Heart right ventricle (tissue), 16 donors: ENCODE measurements at places on chromosomes 5 and 9. TPM values are rescaled to one million over a fixed set of nuclear protein-coding genes. Genes with fewer than 3 reads are reported as not detected.

The ANKRD31 gene
- total RNA-seq, result 0.05 TPM

The MAMDC2 gene
- 11.8 TPM for total RNA-seq

GRCh38 chr5:57117596-57117995, 56.3 kb upstream of the GPBP1 start:
- DNase-seq, result no peak
- H3K27ac ChIP-seq, result no peak overlapping the region
- H3K27me3 ChIP-seq, result no peaks in the 10 kb centered on the region
- H3K4me3 ChIP-seq, result no peak overlapping the region
- no peaks in the 10 kb centered on the region for H3K36me3 ChIP-seq

- no peaks in the 10 kb centered on the region for H3K4me1 ChIP-seq
- H3K27me3 ChIP-seq, result no peaks in the 10 kb centered on the region
- no peak overlapping the region for H3K4me3 ChIP-seq
- no peak for DNase-seq
Observed at GRCh38 chr5:18091142-18091541, 456.9 kb downstream of the TAF11L14 start.

GRCh38 chr5:14665101-14665822, 744 bp downstream of the OTULIN start:
- peak overlapping the region; percentile 64 for H3K4me3 ChIP-seq
- no peaks in the 10 kb centered on the region for H3K36me3 ChIP-seq
- no peaks in the 10 kb centered on the region for H3K27me3 ChIP-seq
- peak; percentile 30 for DNase-seq
- H3K27ac ChIP-seq, result peak overlapping the region; percentile 86

- H3K4me1 ChIP-seq, result no peaks in the 10 kb centered on the region
- no peak overlapping the region for H3K4me3 ChIP-seq
- no peak for DNase-seq
- no peak overlapping the region for H3K27ac ChIP-seq
Observed at GRCh38 chr9:22111954-22112247, 102.8 kb upstream of the CDKN2B start.

- H3K36me3 ChIP-seq, result no peaks in the 10 kb centered on the region
- H3K4me3 ChIP-seq, result no peak overlapping the region
- no peak for DNase-seq
Observed at GRCh38 chr9:108003526-108003925, 514.0 kb upstream of the KLF4 start.

- H3K4me1 ChIP-seq, result no peaks in the 10 kb centered on the region
- no peaks in the 10 kb centered on the region for H3K27me3 ChIP-seq
- no peak overlapping the region for H3K4me3 ChIP-seq
- no peak for DNase-seq
- no peak overlapping the region for H3K27ac ChIP-seq
Observed at GRCh38 chr5:120503341-120503740, 39.2 kb downstream of the PRR16 start.

- no peak overlapping the region for H3K27ac ChIP-seq
- H3K36me3 ChIP-seq, result no peaks in the 10 kb centered on the region
- no peaks in the 10 kb centered on the region for H3K4me1 ChIP-seq
- no peak overlapping the region for H3K4me3 ChIP-seq
- no peaks in the 10 kb centered on the region for H3K27me3 ChIP-seq
- no peak for DNase-seq
Observed at GRCh38 chr5:157252711-157253465, 13.0 kb upstream of the CYFIP2 start.

DNA sequence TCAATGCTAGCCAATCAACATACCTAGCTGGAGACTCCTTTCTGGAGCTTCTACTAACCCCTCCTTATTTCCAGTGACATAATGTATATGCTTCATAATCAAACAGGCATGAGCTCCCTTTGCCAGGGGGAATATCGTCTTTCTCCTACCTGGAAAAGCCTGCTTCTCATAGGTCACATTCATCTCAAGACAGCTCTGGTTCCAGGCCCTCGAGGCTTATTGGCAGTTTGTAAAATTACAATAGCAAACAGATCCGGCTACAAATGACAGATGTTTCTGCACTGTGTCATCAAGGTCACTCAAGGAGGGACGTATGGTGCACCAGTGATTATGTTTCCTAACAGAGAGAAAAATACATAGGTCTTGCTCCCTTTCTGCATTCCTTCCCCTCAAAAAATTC, 140.0 kb downstream of the SAXO1 start:
- no peaks in the 10 kb centered on the region for H3K27me3 ChIP-seq
- no peak for DNase-seq
- H3K27ac ChIP-seq, result no peak overlapping the region
- no peaks in the 10 kb centered on the region for H3K4me1 ChIP-seq

GRCh38 chr5:137304226-137304874, 194.8 kb downstream of the SPOCK1 start:
- peaks cover 8% of the 10 kb centered on the region for H3K4me1 ChIP-seq
- no peak overlapping the region for H3K4me3 ChIP-seq
- H3K36me3 ChIP-seq, result no peaks in the 10 kb centered on the region
- no peaks in the 10 kb centered on the region for H3K27me3 ChIP-seq
